NCI-H1436 treated with DMSO at 0.1 percent for 48 hours (cell line): ENCODE measurements at places on chromosomes 1 and 21.
A peak's percentile ranks its signal among the peaks of the same experiment; 100 is the strongest.

DNA sequence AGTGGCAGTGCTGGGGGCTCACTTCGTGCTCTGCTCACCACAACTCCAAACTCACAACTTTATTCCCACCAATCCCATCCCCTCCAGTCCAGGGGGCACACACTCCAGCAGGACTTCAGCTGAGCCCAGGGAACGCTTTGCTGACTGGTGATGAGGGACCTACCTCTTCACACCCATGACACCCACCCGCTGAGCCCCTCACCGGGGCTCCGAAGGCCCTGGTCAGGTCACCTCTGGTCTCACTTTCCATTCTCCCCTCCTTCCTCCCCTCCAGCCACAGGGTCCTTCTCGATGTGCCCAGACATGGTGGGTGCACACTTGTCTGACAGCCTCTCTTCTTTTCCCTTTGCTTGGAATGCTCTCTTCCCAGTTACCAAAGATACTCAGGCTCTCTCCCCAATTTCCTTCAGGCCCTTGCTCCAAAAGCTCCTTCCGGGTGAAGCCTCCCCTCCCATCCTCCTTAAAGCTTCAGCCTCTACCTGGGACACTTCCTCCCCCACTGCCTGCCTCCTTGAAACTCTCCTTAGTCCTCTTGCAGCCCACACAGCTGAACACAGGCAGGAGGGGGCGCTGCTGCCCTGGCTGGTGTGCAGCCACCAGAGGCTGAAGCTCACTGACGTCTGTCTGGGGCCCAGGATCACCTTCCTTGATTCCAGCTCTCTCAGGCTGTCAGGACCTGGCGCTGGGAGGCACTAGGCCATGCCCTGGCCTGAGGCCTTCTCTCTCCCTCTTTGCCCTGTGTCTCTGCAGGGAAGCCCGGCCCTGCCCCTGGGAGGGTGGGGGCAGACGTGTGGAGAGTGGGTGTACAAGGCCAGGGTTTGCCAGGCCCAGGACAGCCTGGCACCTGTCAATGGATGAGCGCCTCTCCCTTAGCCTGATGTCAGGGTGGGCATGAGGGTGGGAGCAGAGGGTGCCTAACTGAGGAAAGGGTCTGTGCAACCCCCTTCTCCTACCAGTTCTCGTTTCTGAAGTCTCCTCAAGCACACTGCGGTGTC is 1.6 kb downstream of the KCNE1 start:
- DNase-seq, result peak; percentile 16

DNA sequence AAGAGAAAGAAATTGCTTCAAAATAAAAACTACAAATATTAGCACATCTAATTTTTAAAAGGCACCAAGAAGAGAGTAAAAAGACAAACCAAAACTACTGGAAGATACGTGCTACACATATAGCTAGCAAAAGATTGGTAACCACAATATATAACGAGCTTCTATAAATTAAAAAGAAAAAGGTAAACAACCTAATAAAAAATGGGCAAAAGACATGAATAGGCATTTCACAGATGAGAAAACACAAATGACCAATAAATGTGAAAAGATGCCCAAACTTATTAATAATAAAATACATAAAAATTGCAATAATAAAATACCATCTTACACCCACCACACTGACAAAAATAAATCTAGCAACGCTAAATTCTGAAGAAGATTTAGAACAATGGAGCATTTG is 26.2 kb downstream of the LEMD1 start:
- no peak for DNase-seq

DNA sequence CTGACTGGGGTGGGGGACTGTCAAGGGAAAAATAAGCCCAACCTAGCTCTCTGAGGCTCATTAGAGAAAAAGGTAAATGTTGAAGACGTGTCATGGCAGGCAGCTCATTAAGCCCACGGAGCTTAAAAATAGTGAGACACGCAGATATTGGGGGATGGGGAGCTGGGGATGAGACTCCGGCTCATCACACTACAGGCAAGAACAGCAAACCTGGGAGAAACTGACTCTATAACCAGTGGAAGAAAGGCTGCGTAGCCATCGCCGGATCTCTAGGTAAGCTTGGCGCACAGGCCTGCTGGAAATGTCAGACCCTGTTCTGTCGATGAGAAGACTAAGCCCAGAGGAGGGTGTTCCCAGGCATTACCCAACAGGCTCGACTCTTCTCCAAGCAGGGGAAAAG is 78.0 kb downstream of the SYT2 start:
- no peak for DNase-seq

- DNase-seq, result peak; percentile 75
Measured at GRCh38 chr1:95371666-95372282, 137.8 kb downstream of the RWDD3 start.

DNA sequence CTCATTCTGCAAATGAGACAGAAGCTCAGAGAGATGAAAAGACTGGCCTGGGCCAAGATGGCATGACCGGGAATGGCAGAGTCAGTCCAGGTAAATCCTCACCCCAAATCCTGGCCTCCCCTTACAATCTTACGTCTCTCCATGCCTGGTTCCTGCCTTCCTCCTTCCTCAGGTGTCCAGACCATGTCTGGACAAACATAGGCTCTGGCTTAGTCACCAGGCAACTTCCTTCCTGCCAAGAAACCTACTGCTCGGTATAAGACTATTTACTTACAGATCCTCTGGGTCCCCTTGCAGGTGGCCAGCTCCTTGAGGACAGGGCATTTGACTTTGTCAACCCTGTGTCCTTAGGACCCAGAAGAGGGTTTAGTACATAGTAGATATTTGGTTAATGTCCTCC is 69.4 kb upstream of the ROR1 start:
- no peak for DNase-seq

DNA sequence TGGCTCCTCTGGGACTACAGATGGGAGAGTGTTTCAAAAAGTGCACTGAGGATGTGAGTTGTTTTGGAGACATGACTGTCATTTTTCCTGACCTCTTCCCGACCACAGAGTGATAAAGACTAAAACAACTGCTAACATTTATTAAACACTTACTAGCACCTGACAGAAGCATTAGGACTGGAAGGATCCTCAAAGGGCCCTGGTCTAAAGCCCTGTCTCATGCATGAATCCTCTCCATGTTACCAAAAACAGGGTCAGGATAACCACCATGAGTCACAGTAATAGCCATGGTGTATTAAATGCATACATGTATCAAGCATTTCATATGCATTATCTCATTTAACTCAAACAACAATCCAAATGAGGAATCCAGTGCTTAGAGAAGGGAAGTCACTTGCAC is 11.5 kb downstream of the CYB5RL start:
- DNase-seq, result no peak

- no peak for DNase-seq
Measured at GRCh38 chr1:200206761-200207160, 179.3 kb downstream of the NR5A2 start.

DNA sequence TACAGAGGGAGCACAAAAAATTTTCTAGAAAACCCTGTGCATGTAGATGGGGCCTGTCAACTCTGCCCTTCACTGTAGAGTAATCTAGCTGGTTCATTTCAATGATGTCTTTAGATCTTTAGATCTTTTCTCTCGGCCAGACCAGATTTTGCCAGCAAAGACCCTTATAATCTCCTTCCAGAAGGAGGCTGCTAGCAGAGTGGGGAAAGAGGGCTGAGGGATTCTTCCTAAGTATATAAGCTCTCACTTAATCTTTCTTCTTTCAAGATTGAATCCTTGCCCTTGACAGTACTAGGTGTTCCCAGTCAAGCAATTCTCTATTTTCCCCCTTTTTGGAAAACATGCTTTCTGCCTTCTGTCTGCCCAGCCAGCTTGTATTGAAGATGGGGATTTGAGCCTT is 34.3 kb downstream of the BCAS2 start:
- DNase-seq, result no peak

DNA sequence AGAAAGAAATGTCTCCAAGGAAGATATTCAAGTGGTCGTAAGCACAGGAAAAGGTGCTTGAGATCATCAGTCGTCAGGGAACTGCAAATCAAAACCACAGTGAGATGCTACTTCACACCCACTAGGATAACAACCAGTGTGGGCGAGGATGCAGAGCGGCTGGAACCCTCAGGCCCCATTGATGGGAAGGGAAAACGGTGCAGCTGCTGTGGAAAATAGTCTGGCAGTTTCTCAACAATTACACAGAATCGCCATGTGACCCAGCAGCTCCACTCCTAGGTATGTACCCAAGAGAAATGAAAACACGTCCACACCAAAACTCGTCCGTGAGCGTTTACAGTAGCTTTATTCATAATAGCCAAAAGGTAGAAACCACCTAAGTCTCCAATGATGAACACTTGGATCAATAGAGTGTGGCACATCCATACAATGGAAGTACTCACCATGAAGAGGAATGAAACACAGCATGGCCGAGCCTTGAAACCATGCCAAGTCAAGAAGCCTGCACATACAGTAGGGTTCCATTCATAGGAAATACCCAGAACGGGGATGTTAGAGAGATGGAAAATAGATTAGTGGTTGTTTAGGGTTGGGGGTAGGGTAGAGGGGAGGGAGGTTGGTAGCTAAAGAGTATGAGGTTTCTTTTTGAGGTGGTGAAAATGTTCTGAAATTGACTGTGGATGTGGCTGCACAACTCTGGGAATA is 6.1 kb downstream of the DFFB start:
- no peak for DNase-seq

DNA sequence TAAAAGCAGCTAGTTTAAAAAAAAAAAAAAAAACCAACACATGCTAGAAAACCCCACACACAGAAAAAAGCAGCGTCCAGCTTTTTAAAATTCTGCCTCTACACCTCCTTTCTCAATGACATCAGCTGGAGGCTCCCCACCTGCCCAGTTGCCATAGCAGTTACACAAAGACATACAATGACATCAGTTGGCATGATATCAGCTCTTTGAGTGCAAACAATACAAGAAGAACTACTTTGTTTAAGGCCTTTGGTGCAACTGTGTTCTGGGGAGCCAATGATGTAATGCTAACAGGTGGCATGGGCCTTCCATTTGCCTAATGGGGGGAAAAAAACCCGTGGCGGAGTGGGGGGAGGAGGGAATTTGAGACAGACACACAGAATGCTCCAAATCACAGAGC is 32.9 kb downstream of the DUSP10 start:
- peak; percentile 94 for DNase-seq

DNA sequence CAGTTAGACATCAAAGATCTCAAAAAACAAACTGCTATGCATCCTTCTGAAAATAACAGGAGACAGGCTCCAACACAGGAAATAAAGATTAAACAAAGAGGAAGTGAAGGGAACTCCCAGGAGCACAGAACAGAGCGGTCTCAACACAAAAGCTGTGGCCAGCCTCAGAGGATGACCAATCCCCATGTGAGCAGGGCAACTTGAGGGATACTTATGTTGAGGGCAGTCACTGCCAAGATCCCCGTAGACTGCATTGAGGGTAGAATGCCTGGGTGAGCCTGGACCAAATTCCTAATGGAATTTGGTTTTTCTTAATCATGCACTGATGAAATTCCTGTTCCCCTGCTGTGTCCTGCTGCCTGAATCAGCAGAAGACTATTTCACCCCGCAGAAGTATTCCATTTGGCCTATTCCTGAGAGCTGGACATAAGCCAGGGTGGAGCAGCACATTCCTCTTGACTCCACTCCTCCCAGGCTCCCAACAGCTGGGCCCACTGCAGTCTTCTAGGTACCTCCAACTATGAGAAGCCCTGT is 49.0 kb downstream of the JAK1 start:
- DNase-seq, result no peak

DNA sequence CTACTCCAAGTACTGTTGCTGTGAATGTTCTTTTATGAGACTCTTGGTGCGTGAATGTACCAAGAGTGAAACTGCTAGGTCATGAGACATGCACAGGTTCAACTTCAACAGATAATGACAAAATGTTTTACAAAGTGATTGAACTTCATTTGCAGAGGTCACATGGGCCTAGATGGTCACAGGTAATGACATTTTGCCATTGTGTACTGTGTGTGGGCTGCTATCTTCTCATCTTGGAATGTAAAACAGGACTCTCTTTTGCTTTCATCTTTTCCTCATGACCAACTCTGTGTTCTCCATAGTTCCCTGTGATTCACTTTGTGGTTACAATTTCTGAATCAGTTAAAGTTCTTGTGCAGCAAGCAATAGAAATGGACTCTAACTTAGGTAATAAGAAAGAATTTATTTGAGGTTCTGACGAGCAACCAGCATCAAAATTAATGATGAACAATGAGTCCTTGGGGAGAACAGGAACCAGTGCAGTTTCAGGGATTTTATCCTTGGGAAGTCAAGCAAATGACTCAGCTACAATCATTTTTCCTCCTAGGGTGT is 16.2 kb upstream of the TSNAX start:
- no peak for DNase-seq

DNA sequence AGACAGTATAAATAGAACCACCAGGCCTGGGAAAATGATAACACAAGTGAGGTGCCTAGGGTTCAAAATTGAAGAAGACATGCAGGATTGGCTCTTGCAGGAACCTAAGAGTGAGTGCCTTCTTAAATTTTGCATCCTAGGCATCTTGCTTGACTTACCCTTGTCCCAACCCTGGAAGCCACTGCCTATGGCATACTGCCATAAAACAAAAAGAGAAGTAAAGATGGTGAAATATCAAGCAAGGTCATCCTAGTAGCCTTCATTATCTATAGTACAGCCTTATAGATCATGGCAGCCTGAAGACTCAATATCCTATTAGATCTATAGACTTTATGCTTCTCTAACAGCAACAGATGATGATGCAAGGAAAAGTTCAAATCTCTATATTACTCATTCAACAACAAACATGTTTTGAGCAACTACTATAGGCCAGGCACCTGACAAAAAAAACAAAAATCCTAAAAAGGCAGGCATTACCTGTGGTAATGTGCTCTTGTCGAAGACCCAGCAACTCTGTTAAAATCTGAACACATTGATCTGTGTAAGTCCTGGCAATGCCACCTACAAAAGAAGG is 6.3 kb downstream of the AP4B1 start:
- DNase-seq, result no peak

DNA sequence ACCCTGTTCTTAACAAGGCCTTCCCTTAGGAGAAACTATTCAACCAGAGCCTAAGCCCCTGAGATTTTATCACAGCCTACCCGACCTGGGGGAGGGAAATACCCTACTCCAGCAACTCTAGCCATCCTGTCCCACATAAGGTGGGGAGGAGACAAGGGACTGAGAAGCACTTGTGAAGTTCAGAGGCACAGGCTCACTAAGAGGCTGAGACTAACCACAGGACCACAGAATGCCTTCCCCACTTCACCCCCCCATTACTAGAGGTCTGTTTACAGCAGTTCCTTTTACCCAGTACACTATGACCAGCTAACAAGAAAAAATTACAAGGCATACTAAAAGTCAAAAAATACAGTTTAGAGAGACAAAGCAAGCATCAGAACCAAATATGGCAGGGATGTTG is 86.8 kb downstream of the TEX35 start:
- no peak for DNase-seq
